A549 treated with RU486 at 1 μM for 4 hours (cell line): ENCODE measurements at places on chromosomes 3 and 15. TPM values are rescaled to one million over a fixed set of nuclear protein-coding genes. Genes with fewer than 3 reads are reported as not detected.

SPINK8 gene
- not detected in 5 replicates for total RNA-seq

GOLGA6B gene
- 0.09 TPM in 1 of 5 replicates, not detected in the others for total RNA-seq

TTLL13 gene
- total RNA-seq: 0.27 to 0.61 TPM (median 0.39 TPM) in 4 of 5 replicates, not detected in the other

C3orf33 gene
- total RNA-seq: 4.3 to 9.1 TPM (median 7.2 TPM) in 5 replicates
